ENCODE measurements at places on chromosomes 1 and 21.
A peak's percentile ranks its signal among the peaks of the same experiment; 100 is the strongest.

DNA sequence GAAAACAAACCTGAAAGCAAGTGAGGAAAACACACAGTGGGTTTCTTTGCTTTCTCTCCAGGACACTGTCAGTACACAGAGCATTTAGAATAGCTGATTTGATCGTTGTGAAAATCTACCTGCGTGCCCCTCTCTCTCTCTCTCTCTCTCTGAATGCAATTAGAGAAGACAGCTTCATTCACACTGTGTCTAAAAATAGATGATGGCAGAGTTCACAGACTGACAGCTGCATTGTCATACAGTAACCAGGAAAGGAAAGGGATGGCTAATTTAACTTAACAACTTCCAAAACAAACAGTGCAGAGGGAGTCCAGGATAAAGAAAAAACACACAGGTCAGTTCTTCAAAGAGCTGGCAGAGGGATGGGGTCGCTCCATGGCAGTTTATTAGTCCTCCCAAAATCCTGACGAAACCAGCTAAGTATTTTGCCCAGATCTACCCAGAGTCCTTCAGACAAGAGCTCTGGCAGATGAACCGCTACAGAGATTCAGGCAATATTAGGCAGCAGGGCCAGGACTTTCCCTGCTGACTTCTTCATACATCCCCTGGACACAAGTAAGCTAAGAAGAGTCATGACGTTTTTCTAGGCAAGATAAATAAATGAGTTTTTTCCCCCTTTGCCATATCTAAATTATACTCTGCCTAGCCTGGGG lies 58.9 kb downstream of the WLS start:
- DNase-seq, result no peak

- DNase-seq, result no peak
These were observed 46.4 kb upstream of the SOD1 start for GRCh38 chr21:31612894-31613785.

GRCh38 chr1:62046927-62047326 lies 147.7 kb upstream of the L1TD1 start:
- no peak for DNase-seq

DNA sequence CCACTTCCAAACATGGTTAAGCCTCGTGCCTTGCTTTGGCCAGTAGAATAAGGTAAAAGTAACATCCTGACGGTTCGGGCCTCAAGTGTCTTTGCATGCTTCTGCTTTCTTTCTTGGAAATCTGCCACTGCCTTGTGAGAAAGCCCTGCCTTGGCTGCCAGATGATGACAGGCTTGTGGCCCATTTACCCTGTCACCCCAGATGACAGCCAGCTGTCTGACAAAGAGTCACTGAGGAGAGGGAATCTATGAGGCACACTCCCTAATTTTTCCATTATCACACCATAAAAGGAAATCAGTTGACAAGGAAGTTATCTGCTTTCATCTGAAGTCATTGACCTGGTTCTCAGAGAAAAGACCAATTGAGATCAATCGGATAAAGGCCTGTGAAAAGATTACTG lies 199.8 kb downstream of the USH2A start:
- no peak for DNase-seq

GRCh38 chr1:110210604-110211495 lies 736 bp downstream of the KCNC4 start:
- peak; percentile 28 for DNase-seq

GRCh38 chr1:56570924-56571372 lies 8.4 kb downstream of the PLPP3 start:
- DNase-seq, result peak; percentile 24

DNA sequence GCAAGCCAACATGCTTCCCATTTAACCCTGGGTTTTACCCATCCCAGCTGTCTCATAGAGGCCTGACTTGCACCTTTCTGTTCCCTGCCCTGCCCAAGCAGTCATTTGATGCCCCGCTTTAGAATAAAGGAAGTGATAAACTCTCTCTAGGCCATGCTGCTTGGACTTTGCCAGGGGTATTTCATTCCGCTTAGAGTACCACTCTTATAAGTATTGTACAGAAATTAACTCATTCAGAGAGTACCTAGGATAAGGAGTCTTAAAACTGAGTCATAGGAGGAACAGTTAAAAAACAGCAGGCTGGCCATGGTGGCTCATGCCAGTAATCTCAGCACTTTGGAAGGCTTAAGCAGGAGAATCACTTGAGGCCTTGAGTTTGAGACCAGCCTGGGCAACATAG lies 21.0 kb upstream of the LYST start:
- no peak for DNase-seq

DNA sequence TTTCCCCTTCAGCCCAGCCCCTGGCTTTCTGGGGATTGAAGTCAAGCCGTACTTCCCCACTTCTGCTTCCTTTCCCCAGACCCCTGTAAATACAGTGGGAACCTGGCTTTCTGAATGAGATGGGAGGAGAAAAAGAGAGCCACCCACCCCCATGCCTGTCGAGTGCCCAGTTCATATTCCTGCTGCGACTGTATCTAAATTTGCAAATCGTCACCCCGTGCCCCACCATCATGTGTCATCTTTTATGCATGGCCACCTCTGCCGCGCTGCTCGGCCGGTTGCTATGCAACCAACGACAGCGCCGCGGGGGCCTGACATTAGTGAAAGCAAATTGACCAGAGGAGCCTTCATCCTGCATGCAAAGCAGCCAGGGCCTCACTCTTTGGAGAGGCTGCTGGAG lies 143.0 kb downstream of the ELAVL4 start:
- DNase-seq, result no peak

- DNase-seq, result no peak
These were observed 20.4 kb upstream of the SAMD11 start for GRCh38 chr1:903305-903704.

GRCh38 chr1:185245466-185245865 lies 71.6 kb downstream of the IVNS1ABP start:
- no peak for DNase-seq

- no peak for DNase-seq
These were observed 22.5 kb downstream of the JMJD4 start for GRCh38 chr1:227712648-227713047.

GRCh38 chr1:56229186-56229585 lies 350.2 kb downstream of the PLPP3 start:
- DNase-seq, result peak; percentile 7

GRCh38 chr1:67983867-67984266 lies 66.6 kb downstream of the DIRAS3 start:
- no peak for DNase-seq

- no peak for DNase-seq
These were observed 143.2 kb downstream of the MIS18A start for GRCh38 chr21:32135401-32136363.

GRCh38 chr1:22418312-22418711 lies 33.3 kb upstream of the ZBTB40 start:
- DNase-seq, result no peak

GRCh38 chr1:3503525-3503886 lies 49.0 kb downstream of the ARHGEF16 start:
- DNase-seq, result no peak

GRCh38 chr1:162716123-162716522 lies 74.4 kb upstream of the HSD17B7 start:
- DNase-seq, result no peak

DNA sequence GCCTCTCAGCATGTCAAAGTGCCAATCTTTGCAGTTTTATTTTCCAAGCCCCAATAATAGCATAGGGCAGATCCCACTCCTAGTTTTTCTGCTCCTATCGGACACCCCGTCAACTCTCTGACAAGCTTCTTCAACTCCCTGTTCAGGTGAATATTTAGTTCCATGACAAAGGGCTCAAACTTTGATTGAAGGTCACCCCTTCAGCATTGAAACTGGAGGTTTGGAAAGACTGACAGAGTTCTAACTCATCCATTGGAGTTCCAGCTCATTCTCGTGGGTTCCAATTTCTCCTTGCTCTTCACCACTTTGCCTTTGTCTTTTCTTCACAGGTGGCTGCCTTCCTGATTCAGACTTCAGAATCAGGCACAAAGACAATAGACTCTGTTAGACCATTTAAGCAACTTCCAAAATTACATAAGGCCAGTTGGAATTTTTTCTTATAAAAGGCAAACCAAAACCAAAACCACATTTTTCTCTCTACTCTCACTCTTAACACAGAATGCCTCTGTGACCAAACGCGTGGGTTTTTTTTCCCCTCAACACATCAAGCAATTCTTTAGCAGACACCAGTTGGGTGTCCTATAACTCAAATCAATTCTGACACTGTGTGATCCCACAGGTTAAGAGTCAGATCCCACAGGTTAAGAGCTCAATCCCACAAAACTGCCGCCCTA lies 169.3 kb upstream of the USP25 start:
- DNase-seq, result no peak

- DNase-seq, result peak; percentile 5
These were observed 20.9 kb upstream of the LRP8 start for GRCh38 chr1:53348486-53349368.

DNA sequence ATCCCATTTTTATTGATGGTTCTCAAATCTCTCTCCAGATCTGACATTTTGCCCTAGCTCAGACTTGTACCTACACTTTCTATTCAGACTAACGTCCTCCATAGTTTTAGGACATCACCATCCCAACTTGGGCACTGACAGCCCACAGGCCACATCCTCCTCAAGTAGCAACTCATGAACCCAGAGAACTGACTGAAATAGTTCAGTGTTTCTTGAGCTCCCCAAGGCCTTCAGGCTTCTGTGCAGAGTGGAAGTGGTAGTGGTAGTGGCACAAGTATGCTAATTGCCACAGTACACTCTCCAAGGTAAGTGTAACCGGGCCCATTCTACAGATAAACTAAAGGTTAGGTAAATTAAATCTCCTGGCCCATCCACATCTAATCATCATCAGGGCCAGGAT lies 112.6 kb downstream of the SLC45A1 start:
- no peak for DNase-seq

- DNase-seq, result no peak
These were observed 6.9 kb upstream of the PPM1J start for GRCh38 chr1:112721966-112722524.

DNA sequence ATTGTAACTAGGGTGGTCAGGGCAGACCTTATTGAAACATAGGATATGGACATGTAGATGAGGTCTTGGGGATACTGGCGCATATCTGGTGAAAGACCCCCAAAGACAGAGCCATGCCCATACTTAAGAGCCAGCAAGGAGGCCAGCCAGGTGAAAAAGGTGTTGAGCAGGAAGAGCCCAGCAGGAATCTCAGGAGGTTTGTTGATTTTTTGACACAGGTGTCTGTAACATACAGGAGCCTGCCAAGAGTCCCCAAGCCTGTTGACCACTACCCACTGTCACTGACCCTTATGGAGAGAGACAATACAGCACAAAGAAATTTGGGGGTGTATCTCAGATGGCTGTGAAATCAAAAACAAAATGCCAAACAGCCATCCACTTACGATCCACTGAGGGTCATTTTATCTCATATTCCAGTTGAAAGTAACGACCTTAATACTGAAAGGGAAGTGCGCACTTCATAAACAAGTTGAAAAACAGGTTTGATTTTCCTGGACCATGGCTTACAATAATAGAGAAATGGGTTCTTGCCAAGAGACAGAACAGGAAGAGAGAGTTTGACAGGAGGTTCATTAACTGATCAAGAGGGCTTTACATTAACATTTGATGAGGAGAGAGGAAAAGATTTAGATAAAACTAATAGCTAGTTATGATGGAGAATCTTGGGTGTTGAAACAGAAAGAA lies 163.6 kb downstream of the GLUL start:
- no peak for DNase-seq

DNA sequence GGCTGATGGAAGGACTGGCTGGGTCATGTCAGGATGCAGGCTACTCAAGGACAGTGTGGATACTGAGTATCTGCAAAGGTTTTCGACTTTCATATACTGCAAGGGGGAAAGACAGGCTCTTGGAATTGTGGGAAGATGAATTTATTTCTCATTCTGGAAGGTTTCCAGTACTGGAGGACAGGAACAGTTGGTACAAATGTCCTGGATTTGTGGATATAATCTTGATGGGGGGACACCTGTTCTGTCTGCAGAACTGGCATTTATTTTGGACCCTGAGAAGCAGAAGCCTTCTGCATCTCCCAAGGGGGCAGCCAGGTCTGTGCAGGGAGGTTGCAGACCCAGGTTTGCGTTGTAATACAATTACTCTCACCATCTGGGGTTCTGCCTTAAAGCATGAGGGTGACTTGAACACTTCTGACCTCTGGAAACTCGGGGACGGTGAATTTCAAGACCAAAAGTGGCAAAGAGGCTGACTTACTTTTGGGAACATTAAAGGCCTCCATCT lies 65.8 kb downstream of the NOS1AP start:
- DNase-seq, result no peak

DNA sequence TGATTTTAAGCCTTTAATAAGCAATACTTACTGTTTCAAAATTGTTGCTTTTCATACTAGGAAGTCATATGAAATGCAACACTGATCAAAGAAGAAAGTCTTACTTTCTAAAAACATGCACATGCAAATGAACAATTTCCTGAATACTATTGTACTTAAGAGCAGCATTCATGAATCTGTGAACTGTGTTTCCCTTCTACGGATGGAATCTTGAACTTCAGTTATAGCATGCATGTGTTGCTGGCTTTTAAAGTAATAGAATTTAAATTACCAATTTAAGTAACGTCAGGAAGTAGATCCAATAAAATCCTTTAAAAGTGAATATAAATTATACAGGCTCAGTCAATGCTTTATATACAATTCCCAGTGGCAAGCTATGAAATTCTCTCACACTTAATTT lies 348.9 kb downstream of the KCNT2 start:
- no peak for DNase-seq

DNA sequence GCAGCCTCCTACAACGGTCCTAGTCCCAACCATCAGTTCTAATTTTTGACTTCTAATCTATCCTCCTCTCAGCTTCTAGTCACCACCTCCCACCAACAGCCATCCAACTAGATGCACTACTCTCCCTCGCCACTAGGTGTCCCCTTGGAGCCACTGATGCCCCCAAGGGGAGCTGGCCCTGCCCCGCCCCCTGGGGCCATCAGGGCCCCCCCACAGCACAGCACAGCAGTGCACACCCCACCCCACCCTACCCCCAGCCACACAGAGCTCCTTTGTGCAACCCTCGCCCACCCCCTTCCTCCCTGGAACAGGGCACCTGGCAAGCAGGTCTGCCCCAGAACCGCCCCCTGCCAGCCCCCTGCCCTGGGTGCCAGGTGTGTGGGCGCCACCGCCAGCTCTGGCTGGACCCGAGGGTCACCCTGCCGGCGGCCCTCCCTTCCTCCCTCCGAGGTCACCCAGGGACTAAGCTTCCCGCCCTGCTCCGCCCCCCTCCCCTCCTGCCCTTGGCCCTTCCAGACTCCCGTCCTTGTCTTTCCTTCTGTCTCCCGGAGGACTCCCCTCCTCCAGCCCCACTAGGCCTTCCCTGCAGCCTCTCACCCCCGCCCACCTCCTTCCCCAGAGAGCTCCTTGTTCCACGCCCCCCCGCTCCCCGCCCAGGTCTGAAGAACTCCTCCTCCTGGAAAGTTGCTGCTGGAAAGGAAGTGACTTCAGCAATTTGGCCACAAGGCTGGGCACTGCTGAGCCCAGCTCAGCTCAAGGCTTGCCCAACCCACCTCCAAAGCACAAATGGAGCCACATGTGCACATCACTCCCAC lies 47.0 kb downstream of the AHDC1 start:
- peak; percentile 62 for DNase-seq

Data from HAP-1 (cell line).